ENCODE measurements at places on chromosomes 4 and X.

- no peak for DNase-seq
Observed at GRCh38 chrX:123713434-123713833, 19.4 kb downstream of the THOC2 start.

DNA sequence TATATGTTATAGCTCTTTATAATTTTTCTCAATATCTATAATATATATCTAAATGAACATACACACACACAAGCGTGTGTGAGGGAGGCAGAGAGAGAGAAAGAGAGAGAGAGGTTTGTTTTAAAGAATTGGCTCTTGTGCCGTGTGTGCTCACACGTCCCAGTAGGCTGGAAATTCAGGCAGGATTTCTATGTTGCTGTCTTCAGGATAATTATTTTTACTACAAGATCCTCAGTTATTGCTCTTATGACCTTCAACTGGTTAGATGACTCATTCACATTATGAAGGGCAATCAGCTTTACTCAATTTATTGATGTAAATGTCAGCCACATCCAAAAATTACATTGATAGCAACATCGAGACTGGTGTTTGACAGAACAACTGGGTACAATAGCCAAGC is 1520.7 kb upstream of the PCDH7 start:
- DNase-seq: no peak

DNA sequence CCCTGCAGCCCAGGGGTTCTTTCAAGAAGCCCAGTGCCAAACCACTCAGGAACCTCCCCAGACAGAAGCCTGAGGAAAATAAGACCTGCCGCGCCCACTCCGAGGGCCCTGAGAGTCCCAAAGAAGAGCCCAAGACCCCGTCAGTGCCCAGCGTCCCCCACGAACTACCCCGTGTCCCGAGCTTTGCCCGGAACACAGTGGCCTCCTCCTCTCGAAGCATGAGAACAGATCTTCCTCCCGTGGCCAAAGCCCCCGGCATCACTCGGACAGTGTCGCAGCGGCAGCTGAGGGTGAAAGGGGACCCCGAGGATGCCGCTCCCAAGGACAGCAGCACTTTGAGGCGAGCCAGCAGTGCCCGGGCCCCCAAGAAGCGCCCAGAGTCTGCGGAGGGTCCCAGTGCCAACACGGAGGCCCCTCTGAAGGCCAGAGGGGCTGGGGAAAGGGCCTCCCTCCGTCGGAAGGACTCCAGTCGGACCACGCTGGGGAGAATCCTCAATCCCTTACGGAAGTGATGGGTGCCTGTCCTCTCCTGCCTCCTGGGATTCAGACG is 40.2 kb downstream of the FHDC1 start:
- no peak for DNase-seq

DNA sequence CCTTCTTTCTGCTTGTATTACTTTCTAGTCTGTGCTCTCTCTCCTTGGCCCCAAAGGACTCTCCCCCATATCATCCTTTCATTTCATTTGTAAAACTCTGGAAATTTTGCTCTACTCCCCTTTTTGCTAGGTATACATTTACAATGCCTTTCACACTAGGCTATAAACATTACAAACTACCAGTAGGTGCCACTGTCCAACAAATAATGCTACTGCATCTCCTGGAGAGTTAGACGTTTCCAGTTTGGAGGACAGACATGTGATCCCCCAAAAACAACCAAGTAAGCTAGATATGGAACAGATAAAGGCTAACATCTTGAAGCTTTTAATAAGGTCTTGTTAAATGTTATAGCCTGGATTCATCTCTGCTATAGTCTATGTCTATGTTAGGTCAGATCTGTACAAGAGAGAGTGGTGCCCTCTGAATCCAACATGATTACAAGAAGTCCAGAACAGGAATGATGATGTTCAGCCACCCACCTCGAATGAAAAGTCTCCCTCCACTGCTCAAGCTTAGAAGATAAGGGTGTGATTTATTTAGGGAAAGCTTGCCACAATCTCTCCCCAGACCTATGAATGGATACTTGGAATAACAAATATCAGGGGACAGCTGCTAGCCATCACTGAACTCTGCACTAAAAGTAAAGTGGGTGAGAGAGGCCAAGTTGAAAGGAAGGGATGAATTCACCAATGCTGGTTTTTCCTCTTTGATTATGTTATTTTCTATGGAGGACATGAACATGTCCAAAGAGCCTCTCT is 14.3 kb downstream of the CBR4 start:
- no peak for DNase-seq

GRCh38 chrX:10769195-10769594 is 148.8 kb upstream of the MID1 start:
- no peak for DNase-seq

GRCh38 chr4:151691639-151692442 is 69.0 kb downstream of the GATB start:
- no peak for DNase-seq

- DNase-seq: no peak
Observed at GRCh38 chr4:80393246-80393969, 57.9 kb downstream of the CFAP299 start.

DNA sequence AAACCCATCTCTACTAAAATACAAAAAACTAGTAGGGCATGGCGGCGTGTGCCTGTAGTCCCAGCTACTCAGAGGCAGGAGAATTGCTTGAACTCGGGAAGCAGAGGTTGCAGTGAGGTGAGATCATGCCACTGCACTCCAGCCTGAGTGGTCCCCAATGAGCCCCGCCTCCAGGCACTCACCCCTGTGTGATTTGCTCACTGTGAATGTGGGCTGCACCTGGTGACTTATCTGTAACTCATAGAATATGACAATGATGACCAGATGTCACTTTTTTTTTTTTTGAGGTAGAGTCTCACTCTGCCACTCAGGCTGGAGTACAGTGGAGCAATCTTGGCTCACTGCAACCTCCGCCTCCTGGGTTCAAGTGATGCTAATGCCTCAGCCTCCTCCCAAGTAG is 49.0 kb upstream of the HOPX start:
- no peak for DNase-seq

DNA sequence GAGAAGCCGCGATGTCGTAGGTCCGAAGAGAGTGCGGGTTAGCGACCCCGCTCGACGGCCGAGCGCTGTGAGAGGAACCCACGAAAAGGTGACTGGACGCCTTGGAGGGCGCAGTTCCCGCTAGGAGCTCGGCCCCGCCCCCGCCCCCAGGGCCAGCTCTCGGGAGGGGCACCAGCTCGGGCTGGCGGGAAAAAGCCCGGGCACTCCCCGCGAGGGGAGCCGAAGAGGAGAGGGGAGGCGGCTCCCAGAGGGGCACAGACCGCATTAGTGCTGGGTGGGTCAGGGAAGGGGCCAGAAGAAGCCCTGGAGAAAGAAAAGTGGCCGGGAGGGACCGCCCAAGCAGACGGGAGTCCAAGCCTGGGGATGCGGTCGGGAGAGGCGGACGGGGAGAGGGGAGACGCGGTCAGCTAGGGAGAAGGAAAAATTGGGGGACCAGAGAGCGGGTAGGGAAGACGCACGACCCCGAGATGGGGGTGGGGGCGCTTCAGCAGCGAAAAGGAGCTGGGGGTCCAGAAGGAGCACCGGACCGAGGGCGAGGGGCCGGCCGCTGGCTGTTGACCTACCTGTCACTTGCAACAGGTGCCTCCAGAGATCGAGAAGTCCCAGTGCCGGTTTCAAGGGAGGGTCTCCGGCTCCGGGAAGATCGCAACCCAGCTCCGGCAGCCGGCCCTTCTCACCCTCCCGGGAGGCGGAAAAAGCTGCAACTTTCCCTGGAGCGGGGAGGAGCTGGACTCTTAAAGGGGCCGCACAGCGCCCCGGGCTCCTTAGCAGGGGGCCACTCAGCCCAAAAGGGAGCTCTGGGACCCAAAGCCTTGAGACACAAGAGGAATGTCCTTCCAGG is at the start of gene SYTL4:
SYTL4 (minus strand) TSS at position 681 of the 841 bp plus-strand sequence. CDS start 30,084 bp downstream, outside the sequence.
- DNase-seq: no peak

DNA sequence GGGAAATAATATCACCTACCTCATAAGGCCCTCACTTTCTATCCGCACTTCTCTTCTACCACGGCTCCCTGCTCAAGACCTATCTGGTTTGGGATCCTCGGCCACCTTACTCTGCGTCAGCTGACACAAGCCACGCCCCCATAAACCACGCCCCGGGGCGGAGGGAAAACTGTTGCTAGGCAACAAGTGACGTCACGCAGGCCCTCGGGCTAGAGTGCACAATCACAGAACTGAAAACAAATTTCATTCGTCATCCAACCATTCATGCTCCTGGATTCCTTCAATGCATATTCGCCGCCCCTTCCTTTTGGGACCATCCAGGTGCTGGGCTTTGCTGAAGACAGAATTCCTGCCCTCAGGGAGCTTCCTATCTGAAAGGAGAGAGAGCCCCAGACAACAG is 66.3 kb downstream of the SMC1A start:
- DNase-seq: no peak

DNA sequence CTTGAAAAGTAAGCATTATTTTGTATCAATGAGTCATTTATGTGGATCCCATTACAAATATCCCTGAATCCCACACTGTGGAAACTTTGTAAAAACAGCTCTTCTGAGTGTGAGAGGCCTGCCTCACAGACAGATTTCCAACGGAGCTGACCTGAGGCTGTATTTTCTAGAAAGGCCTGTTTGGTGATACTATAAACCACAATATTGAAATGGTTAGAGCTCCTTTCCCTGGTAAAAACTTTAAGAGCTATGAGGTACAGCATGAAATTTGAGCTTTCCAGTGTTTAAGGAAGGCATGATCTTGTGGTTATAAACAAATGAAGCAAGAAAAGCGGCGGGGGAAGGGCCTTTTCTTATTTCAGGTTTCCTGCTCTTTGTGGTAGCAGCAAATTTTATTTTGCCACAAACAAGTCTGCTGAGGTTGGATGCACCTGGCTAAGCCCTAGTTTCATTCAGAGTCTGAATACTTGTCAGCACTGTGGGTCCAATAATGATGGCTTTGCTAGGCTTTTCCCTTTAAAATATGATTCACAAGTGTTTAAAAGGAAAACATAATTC is 86.8 kb upstream of the ETNPPL start:
- no peak for DNase-seq

Measured in activated CD4-positive, CD25-positive, alpha-beta regulatory T cell treated with anti-CD3 and anti-CD28 coated beads, Interleukin-2, amount 50 U/mL, for 16 hours (primary cell).